ENCODE measurements at places on chromosomes 6 and 20. TPM values are rescaled to one million over a fixed set of nuclear protein-coding genes. Genes with fewer than 3 reads are reported as not detected.
A peak's percentile ranks its signal among the peaks of the same experiment; 100 is the strongest.

MEP1A gene
- total RNA-seq: not detected

SLC16A10 gene
- total RNA-seq: not detected

MUC21 gene
- total RNA-seq: not detected

RGS17 gene
- 7.8 TPM for total RNA-seq

C6orf132 gene
- 1.4 TPM for total RNA-seq

ZNF184 gene
- total RNA-seq: 6.5 TPM

BCAS1 gene
- 2.3 TPM for total RNA-seq

NRSN1 gene
- total RNA-seq: not detected

NEDD9 gene
- total RNA-seq: 0.33 TPM

ABCC10 gene
- total RNA-seq: 25.8 TPM

PNPLA1 gene
- total RNA-seq: not detected

- DNase-seq: peak; percentile 91
Measured at GRCh38 chr6:44053760-44054556, 73.3 kb downstream of the MRPL14 start.

DNA sequence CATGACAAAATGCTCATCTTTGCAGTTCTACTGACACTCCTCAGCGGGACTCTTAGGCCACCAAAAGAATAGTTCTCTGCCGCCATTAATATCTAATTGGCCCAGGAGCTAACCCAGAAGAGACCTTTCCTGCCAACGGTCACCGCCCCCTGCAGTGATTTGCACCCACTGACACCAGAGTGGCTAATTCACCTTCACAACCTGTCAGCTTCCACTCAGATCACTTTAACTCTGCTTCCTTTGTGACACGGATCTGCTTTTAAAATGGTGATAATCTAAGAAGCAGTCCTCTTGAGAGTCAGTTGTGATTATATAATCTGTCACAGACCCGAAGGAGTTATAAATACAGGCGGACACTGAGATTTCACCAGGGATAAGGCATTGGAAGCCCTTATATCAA, 172.8 kb downstream of the FRK start:
- no peak for DNase-seq

- no peak for DNase-seq
Measured at GRCh38 chr20:44069203-44070011, 117.6 kb downstream of the JPH2 start.

- DNase-seq: peak; percentile 92
Measured at GRCh38 chr6:158031381-158032353, 50.0 kb downstream of the SYNJ2 start.

DNA sequence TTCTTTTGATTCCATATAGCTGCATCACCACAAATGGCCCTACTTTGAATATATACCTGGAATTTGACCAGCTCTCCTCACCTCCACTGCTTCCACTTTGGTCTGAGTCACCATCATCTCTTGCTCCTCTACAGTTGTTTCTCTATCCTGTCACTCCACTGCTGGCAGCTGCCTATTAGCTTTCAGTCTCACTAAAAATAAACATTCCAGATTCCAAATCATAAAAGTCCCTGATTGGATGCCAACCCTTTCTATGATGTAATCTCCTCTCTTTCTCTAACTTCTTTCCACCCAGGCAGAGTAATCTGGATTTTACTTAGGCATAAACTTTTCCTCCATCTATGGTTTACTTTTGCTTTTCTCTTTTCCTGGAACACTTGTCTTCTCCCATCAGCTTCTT, 49.1 kb downstream of the RFPL4B start:
- DNase-seq: no peak

DNA sequence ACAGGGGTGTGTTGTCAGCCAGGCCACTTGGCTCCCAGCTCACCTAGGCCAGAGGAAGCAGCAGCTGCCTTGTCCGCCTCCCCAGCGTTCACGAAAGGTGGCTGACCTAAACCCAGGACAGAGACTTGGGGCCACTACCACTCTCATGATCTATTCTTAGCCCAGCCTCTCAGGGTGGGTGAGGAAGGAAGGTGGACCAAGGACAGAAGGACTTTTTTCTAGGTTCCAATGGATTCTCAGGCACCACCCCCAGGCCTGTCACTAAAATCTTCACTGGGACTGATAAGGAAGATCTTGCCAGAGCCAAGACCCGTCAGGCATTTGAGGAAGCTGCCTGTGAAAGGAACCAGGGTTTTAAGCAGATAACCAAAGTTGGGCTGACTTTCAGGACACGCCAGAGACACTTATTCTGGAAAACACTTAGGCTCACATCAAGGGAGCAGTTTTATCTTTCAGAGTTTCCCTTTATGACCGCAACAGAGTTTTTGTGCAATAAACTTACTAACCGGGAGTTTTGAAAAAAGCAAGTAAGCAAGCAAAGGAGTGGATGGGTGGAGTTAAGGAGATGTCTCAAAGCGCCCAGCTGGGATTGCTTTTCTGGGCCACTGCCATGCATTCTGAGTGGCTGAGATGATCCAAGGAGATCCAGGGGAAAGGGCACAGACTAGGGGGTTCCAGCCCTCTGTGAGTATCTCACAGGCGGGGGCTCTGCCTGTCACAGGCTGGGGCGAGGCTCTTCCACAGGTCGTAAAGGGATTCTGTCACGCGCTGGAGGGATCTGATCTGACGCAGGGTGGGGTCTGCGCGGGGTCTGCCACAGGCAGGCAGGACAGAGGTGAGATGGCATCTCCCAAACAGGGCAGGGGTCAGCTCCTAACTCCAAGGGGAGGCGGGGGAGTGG, 989 bp downstream of the FITM2 start:
- peak; percentile 76 for DNase-seq

DNA sequence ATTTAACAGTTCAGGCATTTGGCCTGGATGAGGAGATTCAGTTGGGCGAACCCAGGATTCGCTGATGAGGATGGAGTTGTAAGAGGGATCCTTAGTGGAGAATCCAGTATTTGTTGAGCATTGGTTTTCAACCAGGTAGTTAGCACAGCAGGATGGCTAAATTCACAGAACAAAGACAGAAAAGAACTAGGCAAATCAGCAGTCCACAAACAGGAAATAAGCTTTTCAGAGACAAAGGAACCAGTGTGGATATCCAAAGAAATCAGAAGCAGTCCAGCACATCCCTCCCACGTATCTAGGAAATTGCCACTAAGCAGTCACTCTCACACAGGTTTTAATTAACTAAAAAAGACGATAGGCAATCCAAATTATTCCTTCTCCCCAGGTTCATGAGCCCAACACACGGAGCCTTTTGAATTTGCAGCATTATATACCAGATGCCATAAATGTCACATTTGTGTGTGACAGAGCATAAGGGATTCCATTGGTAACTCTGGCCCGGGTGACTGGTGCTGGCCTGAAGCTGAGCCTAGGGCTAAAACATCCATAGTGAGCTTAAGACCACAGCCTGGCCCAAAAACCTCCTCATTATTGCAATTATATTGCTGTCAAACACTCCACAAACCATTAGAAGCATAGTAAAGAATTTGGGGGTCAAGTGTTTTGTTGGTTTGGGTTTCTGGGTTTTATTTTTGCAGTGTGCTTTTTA, 131.5 kb downstream of the SOBP start:
- DNase-seq: no peak

DNA sequence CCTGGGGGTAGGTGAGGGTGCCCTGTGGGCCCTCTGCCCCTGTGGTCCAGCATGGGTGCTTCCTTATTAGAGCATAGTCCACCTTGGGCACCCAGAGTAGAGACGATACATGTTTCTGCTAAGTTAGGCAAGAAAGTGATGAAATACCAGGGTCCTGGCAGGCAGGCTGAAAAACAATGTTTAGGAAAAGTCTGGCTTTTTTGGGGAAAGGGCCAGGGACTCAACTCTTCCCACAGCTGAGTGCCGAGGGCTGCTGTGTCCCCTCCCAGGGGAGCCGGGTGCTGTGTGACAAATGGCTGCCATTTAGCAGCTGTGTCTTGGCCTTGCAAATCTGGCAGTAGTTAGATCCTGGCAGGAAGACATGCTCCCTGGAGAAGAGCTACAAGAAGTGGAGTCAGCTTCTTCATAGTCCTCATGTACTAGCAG, 61.5 kb downstream of the RREB1 start:
- peak; percentile 62 for DNase-seq

DNA sequence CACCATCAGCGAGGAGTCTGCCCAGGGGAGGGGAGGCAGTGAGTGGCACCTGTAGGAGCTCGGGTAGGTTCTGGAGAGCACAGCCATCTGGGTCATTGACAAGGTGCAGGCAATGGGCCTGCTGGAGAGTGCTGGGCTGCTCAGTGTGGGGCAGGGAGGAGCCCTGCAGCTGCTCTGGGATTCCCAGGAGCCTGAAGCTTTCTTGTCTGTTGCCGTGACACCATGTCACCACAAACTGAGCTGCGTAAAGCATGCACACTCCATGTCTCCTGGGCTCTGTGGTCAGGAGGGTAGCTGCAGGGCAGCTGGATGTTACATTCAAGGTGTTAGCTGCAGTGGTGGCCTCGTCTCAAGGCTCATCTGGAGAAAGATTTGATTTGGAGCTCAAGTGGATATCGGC, 4.5 kb upstream of the SLC22A1 start:
- DNase-seq: no peak

GRCh38 chr20:13800728-13801134, 15.9 kb downstream of the NDUFAF5 start:
- peak; percentile 99 for DNase-seq

- DNase-seq: no peak
Measured at GRCh38 chr6:23713211-23713610, 412.8 kb upstream of the NRSN1 start.

- DNase-seq: no peak
Measured at GRCh38 chr20:41600926-41601631, 17.1 kb downstream of the CHD6 start.

- DNase-seq: no peak
Measured at GRCh38 chr6:170139531-170139930, 151.3 kb downstream of the DLL1 start.

DNA sequence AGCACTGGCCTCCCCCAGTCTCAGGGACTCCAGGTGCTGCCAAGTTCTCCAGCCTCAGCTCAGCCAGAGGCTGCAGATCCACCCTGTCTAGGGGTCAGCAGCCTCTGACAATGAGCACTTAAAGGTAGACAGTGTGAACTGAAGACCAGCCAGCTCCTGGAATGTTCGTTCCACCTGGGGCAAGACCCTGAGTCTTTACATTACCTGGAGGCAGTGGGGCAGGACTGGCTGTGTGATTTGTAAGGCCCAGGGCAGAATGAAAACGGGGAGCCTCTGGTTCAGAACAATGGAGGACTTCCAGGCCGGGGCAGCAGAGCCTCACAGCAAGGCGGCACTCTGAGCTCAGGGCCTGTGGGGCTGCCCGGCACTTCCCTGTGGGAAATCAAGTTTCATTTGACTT, 65.0 kb downstream of the CTCFL start:
- DNase-seq: no peak

GRCh38 chr6:7468382-7469081, 72.9 kb upstream of the DSP start:
- DNase-seq: peak; percentile 66

DNA sequence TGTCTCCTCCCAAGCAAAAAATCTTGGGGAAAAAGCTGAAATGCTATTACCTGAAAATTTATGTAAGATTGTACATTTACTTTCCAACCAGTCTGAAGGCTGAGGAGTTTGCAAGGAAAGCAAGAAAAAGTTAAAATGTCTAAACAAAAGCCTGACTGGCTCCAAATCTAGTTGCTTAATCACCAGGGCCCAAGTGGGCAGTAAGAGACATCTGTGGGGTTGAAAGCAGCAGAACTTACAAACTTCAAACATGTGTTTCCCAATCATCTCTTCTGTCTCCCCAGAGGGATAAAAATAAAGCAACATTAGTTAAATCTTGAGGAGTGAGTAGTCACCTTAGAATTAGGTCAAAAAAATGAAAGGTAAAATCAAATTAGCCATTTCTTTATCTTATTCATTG, 98.6 kb downstream of the OGFRL1 start:
- DNase-seq: peak; percentile 72

DNA sequence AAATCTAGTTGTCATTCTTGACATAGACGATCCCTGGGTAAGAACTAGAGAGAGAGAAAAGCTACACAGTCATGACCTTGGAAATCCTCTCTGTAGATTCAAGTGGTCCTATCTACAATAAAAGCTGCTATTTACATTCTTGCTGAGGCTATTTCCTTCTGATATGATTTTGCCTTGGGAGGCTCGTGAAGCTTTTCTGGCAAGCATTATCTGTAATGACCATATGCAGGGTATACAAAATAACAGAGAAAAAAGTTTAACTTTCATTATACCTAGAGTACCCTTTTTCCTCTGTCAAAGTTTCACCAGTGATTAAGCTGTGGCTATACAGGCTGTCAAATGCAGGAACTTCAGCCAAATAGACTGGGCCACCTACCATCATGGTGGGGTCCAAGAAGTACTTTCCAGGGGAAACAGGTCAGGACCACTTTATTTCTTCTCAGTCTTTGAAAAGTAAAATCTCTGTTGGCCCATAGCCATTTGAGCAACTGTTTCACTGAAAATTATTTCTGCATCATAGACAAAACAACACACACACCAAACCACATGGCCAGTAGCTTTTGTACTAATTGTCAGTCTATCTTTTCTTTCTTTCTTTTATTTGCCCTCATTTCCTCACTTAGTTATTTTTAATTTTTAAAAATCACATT, 677.0 kb upstream of the ID4 start:
- DNase-seq: no peak

- DNase-seq: peak; percentile 34
Measured at GRCh38 chr6:107458672-107459282, 587 bp downstream of the PDSS2 start.

DNA sequence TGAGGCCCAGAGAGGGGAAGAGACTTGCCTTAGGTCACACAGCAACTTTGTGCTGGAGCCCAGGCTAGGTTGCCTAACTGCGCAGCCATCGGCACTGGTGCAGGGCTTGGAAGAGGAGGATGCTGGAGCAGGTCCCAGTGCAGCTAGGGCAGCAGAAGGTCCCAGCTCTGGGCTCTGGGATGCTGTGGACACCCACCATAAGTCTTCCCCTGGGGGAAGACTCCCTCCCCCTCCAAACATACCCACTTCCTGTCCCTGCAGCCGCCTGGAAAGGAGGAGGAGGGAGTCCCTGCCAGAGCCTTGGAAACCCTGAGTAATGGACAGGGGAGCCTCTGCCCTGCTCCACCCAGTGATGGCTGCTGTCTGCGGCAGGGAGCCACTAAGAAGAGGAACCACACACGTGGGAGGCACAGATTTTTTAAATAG, 93.6 kb downstream of the NCR2 start:
- peak; percentile 16 for DNase-seq

DNA sequence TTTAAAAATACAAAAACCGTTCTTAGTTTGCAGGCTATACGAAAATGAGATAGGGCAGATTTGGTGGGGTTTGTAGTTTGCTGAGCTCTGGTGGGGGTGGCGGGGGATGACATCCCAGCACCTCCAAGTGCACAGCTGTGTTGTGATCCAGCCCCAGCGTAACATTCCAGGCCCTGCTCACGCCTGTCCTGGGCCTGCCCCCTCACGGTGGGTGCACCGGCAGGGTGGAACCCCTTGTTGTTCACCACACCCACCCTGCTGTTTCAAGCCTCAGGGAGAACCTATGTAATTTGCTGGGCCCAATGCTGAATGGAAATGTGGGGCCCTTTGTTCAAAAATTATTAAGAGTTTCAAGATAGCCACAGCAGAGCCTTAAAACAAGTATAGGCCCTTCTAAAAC, 25.0 kb downstream of the ARMC2 start:
- no peak for DNase-seq

GRCh38 chr6:85576476-85576875, 17.2 kb downstream of the SNX14 start:
- no peak for DNase-seq

Measured in fibroblast of the aortic adventitia (primary cell).